ENCODE measurements at places on chromosomes 6 and 20.

DNA sequence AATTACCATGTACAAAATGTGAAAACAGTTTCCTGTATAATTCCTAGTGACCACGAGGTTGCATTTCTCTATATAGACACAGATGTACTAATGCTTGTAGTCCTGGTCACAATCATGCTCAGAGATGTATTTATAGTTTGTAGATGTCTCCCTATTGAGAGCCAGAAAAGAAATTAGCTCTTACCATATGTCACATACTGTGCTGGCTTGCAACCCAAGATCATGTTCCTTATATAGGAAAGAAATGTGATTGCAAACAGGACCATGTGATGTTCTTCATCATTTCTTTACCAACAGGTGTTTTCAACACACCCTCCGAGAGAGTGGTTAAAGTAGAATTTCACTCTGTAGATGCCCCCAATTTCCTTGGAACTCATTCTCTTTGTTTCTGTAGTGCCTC is 369.4 kb downstream of the CBLN4 start:
- DNase-seq: no peak

- DNase-seq: no peak
Measured at GRCh38 chr6:51105357-51105756, 286.7 kb downstream of the TFAP2B start.

DNA sequence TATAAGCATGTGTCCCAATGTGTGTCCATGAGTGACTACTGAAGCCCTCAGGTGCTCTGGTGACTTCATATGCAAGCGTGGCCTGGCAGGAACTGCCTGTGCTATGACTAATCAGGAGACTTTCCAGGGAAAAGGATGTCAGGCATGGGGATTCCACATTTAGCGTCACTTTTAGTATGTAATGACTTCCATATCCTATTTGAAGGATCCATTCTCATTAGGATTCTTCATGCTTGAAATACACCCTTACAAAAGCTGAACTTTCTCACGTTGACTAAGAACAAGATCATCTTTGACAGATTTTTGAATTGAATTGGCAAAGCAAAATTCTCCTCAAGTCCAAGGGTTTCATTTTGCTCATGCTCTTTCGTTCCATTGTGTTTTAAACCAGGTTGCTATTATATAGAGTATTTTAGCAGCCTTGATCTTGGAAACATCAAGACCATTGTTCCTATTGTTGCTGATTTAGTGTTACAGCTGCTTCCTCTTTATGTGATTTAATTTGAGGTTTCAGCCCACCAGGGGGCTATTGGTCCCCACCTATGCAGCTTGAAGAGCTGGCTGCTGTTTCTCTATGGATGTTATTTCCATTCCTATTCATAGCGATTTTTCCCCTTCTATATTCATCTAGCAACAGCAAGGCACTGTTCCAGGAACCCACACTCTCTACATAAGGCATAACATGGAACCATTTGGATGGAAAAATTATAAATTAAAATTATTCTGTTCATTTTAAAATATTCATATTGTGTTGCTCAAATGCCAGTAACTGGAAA is 418.6 kb downstream of the CDKAL1 start:
- DNase-seq: peak; percentile 47

GRCh38 chr6:32685603-32686002 is 19.1 kb upstream of the HLA-DQB1 start:
- no peak for DNase-seq

DNA sequence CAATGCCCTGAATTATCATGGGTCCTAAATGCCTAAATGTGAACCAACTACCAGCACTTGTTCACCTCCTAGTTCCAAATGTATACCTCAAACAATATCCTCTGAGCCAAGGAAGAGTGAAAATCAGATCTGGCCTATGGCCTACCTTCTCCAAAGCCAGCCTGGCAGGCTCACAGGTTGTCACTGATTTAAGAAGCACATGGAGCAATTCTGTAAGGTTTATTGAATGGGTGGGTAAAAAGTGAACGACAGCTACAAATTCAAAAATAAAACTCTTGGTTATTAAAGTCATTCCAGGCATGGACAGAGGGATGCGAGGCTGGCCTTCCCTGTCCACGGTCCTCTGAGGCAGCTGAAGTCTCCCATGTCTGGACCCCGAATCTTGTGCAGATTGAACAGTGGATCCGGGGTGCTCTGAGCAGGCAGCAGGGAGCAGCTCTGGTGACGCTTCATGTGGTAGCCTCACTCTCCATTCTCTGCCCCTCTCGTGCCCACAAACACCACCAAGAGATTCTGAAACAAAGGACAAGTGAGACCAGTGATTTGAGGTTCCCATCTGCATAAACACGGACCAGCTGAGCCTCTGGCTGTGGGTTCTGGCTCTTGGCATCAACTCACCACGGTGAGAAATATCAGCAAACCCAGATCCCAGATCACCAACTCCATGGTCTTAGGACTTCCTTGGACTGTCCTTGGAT is 14.6 kb downstream of the SNHG17 start:
- DNase-seq: no peak

- no peak for DNase-seq
Measured at GRCh38 chr6:25973923-25974555, 11.4 kb downstream of the TRIM38 start.
